Activated T-helper 1 cell treated with anti-CD3 and anti-CD28 coated beads, Interleukin-2, amount 50 U/mL, for 16 hours (primary cell): ENCODE measurements at places on chromosomes 3 and 15.

DNA sequence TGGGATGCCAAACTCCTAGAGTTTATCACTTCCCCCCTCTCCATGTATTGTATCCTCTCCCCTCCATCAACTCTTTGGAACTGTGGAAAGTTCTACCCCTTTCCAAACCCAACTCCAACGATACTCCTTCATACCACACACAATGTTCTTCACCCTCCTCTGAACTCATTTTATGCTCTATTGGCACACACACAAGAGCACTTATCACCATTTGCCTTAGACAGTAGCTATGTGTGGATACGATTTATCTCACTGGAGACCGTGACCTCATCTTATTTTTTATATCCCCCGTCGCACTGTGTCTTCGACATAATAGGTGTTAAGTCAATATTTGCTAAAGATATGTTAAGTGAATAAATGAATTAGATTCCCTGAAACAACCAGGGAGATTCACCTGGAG, 316.5 kb upstream of the PROK2 start:
- no peak for DNase-seq

DNA sequence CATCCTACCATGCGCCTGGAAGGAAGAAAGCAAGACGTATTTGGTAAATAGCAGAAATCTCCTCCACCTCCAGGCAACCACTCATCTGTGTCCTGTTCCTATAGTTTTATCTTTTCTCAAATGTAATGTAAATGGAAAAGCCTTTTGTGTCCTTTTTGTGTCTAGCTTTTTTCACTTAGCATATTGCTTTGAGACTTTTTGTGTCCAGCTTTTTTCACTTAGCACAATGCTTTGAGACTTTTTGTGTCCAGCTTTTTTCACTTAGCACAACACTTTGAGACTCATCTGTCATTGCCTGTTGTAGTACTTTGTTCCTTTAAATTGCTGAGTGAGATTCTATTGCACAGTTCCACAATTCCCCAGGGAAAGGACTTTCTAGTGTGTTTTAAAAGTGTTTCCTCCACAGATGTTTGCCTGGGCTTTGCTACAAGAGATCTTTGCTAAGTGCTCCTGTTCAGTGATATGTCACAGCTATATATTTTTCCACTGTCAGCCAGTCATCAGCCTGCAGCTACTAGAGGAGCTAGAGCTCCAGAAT, 27.9 kb upstream of the MUC13 start:
- no peak for DNase-seq

DNA sequence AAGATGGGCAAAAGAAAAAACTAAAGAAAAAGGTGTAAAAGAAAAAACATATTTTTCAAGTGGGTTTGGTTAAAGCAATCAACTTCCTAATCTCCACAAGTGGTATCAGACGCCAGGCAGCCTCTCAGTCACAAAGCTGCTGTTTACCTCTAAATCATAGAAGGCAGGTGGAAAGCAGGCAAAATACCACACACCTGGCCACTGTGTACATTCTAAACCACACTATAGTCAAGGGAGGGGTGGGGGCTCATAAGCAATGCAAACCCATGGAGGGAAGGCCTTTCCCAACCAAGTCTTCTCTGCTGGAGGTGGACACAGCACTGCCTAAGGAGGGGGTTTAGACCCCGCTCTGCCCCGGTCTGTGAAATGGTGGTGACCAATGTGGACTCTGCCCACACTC, 50.4 kb downstream of the MCF2L2 start:
- no peak for DNase-seq

DNA sequence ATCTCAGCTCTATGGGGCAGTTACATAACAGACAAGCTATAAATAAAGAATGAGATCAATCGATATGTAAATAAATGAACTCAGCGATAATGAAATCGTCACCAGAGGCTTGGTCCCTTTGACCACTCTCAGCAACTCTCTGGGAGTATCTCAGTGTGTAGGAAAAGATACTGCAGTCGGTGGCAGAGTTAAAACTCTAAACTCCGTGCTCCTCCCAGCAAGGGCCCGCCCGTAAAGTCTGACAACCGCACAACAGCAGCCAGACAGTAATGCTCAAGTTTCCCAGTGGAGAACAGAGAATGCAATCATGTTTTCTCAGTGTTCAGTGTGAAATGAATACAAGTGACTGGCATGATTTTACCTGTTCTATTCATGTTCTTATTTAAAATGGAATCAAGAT, 28.3 kb upstream of the IGF1R start:
- DNase-seq = no peak

GRCh38 chr15:81298611-81299010, 25.3 kb downstream of the STARD5 start:
- no peak for DNase-seq

DNA sequence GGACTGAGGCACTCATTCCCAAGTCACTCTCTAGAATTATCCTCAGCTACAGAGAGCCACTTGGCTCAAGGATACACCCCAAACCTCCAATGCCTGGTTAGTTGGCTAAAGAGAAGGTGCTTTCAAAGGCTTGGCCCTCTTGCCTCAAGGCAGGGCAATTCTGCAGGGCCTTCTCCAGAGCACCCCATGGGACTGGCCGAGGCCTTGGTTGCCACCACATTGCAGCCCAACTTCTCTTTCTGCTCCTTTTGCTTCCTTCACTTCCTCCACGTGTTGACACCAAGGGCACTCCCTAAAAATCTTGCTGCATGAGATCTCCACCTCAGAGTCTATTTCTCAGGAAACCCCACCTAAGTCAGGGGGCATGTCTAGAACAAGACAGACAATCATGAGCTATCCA, 36.7 kb downstream of the MEGF11 start:
- DNase-seq = no peak

GRCh38 chr3:175246766-175247165, 387.6 kb downstream of the NAALADL2 start:
- no peak for DNase-seq

DNA sequence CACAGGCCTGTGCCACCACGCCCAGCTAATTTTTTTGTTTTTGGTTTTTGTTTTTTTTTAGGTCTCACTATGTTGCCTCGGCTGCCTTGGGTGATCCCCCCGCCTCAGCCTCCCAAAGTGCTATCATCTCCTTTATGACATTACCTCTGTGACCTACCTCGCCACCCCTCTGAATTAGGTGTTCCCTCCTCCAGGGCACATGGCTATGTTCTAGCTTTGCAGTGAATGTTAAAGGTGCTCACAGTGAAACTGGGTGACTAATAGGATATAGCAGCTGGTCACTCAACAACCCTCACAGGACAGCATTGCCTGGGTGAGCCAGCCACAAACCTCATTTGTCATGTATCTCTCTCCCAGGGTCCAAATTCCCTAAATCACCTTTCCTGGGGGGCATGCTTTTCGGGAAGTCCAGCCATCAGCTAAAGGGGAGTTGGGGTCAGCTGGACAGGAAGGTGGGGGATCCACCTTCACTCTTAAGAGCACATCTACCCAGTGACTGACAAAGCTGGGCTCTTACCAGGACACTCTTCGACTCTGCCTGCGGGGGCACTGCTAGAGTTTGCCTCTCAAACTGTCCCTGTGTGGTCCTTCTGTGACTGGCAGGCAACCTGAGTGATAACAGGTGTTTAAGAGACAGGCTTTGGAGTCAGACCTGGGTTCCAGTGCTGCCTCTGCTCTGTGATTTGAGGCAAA, 1.6 kb upstream of the TTLL3 start:
- DNase-seq = peak; percentile 33

DNA sequence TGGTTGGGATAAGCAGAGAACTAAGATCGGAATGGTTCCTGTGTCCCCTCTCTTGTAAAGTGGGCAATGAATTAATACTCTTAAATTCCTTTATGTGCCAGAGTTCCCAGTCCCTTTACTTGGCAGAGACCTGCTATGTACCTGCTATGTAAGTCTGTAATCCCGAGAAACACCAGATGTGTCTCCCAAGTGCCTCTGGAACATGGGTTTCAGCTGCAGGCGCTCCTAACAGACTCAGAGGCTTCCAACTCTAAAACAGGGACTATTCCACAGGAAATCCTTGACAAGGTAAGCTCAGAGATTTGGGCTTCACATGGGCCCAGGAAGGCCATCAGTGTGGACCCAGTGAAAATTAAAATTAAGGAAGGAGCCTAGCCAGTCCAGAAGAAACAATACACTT, 117.7 kb upstream of the PLCL2 start:
- DNase-seq = no peak

DNA sequence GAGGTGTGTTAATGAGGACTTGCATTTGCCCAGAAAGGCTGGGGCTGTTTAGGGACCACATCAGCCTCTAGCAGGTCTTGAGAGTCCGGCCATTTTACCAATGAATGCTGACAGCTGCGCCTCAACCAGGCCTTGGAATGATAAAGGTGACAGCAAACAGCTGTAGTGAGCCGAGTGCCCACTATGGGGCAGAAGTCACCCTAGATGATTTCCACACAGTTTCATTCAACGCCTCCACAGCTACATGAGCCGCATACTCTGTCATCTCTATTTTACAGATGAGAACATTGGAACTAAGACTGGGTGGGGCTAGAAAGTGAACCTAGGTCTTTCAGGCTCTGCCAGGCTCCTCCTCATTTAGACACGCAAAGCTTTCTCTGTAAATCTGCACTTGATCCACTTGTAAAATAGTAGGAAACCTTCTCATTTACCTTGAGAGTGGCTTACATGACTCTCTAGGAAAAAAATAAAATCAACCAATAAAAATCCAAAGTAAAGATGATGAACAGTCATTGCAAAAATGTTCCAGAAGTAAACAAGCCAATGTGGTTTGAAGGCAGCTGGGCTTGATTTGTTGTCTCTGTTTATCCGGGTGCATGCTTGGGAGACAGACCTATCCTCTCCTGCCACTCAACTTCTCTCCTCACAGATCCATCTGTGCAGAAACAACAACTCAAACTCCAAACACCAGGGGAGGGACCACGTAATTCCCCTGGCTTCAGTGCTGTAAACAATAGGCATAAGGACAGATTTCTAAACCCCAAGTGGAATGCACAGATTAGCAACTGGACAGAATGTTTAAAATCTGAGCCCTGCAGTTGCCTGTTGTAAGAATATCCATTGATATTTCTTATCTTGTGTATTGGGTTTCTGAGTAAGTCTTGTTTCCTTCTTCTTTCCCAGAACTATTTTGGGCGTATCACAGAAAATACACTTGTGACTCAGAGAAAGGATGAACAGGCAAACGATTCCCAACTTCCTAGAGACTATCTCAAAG, 31.5 kb upstream of the LDHAL6B start:
- DNase-seq = peak; percentile 4

DNA sequence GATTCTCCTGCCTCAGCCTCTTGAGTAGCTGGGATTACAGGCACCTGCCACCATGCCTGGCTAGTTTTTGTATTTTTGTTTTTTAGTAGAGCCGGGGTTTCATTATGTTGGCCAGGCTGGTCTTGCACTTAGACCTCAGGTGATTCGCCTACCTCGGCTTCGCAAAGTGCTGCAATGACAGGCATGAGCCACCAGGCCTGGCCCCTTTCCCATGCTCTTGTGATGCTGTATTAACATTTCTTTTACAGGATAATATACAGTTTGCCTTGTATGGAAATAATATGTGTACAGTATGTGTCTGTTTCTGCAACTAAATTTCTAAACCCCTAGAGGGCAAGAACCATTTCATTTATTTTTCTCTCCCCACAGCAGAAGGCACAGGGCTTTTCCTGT, 37.8 kb downstream of the SCG5 start:
- DNase-seq = no peak

DNA sequence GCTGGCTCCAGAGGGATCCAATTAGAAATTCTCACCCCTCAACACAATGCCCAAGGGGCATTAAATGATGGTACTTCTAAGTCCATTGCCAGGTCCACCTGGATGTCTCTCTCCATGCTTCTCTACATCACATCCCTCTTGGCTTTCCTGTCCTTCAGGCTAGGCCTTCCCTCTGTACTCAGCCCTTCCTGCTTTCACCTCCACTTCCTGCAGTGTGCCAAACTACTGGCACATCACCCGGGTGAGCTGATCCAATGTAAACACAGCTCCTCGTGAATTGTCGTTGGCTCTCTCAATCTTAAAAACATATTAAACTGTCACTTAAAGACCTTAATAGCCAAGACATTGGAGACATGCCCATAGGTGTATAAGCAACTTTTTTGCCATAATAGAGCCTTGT, 4.0 kb downstream of the LMCD1 start:
- no peak for DNase-seq

DNA sequence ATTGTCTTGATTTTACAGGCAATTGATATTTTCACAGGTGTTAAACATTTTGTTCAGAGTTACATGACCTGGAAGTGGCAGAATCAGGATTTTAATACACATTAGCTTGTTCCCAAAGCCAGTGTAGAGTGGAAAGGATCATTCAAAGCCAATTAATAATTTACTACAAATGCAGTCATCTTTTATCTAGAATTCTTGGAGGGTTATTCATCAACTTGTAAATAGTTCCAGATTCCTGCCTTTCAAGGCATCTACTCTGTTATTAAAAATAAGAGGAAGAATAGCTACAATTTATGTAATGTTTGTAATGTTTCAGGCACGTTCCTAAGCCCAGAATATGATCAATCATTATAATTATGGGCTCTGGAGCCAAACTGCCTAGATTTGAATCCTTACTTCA, 358.5 kb downstream of the ZNF385D start:
- DNase-seq = no peak

GRCh38 chr3:124044956-124045355, 53.0 kb upstream of the ROPN1 start:
- DNase-seq = no peak

DNA sequence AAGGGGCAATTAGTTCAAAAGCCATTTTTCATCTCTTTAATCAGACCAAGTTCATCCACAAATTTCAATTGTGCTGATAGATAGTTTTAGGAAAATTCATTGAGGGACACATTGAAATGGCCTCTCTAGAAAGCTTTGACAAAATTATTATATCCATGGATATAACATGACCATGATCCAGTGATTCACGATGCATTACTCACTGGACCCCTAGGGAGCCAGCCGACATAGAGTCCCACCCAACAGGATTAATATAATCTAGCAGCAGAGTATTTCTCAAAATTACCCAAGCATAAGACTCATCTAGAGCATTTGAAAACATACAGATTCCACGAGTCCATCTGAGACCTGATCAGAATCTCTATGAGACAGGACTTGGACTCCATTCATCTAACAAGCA, 100.3 kb downstream of the FRMD5 start:
- DNase-seq = no peak

DNA sequence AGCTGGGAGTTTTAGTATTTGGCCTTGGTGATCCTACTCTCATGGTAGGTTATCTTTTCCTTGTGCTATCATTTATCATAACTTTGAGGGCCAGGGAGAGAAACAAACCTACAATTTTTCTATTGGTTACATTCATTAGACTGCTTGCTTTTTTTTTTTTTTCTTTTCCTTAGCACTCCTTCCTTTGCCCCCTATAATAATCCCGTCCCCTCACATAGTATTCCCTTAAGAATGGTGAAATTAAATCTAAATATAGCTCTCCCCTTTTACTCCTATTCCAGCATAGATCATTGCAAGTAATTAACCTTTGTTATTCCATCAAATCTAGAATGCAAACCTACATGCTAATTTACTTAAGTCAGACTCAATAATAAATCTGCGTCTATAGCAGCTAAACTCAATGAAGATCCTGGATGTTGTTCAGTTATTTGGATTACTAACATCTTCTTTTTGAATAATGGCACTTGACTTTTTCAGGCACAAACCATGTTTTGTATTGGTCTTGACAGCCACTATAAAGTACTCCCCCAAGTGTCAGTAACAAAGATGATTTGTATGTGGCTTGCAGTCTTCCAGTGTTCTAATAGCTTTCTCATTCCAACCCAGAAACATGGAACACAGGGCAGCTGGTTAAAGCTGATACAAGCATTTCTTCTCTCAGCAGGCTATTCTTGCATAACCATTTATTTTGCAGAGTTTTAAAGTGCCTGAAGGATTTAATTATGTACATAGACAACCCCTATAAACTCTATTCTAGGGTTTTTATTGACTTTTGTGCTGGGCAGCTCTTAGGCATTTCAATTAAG, 420.6 kb downstream of the MECOM start:
- DNase-seq = no peak
